Stimulated activated CD8-positive, alpha-beta memory T cell treated with anti-CD3 and anti-CD28 coated beads, Interleukin-4, amount 100 ng/mL, for 4 hours (primary cell): ENCODE measurements at places on chromosomes 12 and 14.

- DNase-seq = no peak
These were observed 1.9 kb downstream of the FOXN3 start for GRCh38 chr14:89415159-89415558.

DNA sequence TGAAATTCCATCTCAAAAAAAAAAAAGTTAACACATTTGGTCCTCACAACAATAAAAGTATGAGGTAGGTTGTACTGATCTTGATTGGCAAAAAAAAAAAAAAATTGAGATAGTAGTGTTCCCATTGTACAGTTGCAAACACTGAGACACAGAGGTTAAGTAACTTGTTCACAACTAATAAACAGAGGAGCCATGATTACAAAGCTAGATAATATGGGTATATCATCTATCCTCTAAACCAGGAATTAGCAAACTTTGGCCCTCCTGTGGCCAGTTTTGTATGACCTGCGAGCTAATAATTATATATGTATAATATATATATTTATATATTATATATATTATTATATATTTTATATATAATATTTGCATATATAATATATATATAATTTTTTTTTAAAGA lies 2.3 kb upstream of the PSME1 start:
- DNase-seq = no peak

DNA sequence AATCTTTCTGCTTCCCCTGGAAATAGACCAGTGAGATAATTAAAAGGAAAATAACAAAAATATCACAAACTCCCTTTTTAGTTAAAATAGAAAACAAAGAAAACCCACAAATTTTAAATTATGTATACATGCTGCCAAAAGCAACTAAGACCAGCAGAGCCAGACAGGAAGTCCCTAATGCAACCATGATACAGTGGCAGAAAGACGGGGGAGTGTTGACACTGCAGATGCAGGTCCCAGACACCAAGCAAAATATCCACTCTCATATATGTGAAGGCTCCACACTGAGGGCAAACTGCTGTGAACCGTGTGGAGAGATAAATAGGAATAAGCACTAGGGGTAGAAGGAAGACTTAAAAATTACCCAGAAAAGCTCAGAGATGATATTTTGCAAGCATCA lies 401.0 kb downstream of the BTG1 start:
- DNase-seq = no peak

- DNase-seq = no peak
These were observed 13.4 kb downstream of the ATXN2 start for GRCh38 chr12:111585690-111586089.

GRCh38 chr14:80988735-80989429 lies 33.5 kb downstream of the TSHR start:
- no peak for DNase-seq
